ENCODE measurements at places on chromosomes 2 and 18. TPM values are rescaled to one million over a fixed set of nuclear protein-coding genes. Genes with fewer than 3 reads are reported as not detected.

Gene FAM228A
- 0.12 TPM for total RNA-seq

Gene PDE1A
- not detected for total RNA-seq

Gene ANKRD53
- not detected for total RNA-seq

Gene CRYGD
- total RNA-seq: not detected

Gene CKAP2L
- 42.1 TPM for total RNA-seq

Gene GAREM1
- total RNA-seq: 0.05 TPM

Gene FKBP7
- total RNA-seq: 2.9 TPM

Gene UGT1A1
- total RNA-seq: not detected

Gene ZSWIM2
- not detected for total RNA-seq

Gene KLHL14
- total RNA-seq: not detected

Gene SH3RF3
- 0.33 TPM for total RNA-seq

Gene LINC00305
- not detected for total RNA-seq

Gene TCF23
- total RNA-seq: not detected

Gene PIAS2
- total RNA-seq: 19.7 TPM

Gene PFN4
- 0.40 TPM for total RNA-seq

Gene OSBPL6
- total RNA-seq: 1.9 TPM

Gene RBM44
- total RNA-seq: 0.69 TPM

Gene SATB2
- 0.19 TPM for total RNA-seq

Gene HAAO
- not detected for total RNA-seq

Gene RIT2
- not detected for total RNA-seq

Gene DHRS9
- 4.9 TPM for total RNA-seq

Gene ATOH8
- total RNA-seq: not detected

Gene CIB4
- not detected for total RNA-seq

Gene UPP2
- total RNA-seq: not detected

Gene C2orf15
- 0.50 TPM for total RNA-seq

Gene TGFBRAP1
- total RNA-seq: 16.9 TPM

Gene AFTPH
- 34.8 TPM for total RNA-seq

Gene ANKRD30BL
- total RNA-seq: not detected

Gene CFC1
- not detected for total RNA-seq

Gene INPP5D
- 54.9 TPM for total RNA-seq

Gene TMEM169
- 2.0 TPM for total RNA-seq

Gene UGT1A4
- total RNA-seq: not detected

Gene MAT2A
- 196 TPM for total RNA-seq

Gene CTIF
- 4.6 TPM for total RNA-seq

All from activated CD4-positive, alpha-beta memory T cell treated with anti-CD3 and anti-CD28 coated beads for 36 hours (primary cell).